Suppressor macrophage treated with lipopolysaccharide for 1 hour (primary cell): ENCODE measurements at places on chromosomes 16 and 17.
A peak's percentile ranks its signal among the peaks of the same experiment; 100 is the strongest.

DNA sequence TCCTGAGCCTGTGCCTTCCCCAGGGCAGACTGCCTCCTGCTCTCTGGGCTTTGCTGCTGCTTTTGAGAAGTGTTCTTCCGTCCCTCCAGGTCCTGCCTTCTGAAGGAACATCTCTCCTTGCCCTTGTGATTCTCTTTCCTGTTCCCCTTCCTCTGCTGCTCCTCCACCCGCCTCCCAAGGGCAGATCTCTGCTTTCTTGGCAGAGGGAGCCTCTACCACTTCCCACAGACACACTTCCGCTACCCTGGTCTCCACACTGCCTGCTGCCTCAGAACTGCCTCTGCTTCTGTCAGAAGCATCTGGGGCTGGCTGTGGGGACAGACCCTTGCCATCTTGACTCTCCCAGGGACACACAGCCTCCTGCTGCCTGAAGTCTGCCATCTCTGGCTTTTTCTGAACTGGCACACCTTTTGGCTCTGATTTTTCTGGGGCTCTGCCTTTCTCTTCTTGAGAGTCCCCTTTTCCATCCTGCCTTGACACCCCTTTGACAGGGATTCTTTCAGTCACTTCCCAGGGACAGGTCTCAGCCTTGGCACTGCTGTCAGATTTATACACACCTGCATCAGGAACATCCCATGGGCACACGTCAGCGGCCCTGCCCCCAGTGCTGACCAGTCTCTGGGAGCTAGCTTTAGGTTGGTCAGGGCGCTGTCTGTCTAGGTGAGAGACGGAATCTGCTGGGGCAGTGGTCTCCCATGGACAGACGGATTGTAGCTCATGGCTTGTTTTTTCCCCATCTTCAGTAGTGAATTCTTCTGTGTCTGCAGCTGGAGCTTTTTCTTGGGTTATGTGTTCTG is 16.6 kb downstream of the GPR179 start:
- DNase-seq = peak; percentile 74

DNA sequence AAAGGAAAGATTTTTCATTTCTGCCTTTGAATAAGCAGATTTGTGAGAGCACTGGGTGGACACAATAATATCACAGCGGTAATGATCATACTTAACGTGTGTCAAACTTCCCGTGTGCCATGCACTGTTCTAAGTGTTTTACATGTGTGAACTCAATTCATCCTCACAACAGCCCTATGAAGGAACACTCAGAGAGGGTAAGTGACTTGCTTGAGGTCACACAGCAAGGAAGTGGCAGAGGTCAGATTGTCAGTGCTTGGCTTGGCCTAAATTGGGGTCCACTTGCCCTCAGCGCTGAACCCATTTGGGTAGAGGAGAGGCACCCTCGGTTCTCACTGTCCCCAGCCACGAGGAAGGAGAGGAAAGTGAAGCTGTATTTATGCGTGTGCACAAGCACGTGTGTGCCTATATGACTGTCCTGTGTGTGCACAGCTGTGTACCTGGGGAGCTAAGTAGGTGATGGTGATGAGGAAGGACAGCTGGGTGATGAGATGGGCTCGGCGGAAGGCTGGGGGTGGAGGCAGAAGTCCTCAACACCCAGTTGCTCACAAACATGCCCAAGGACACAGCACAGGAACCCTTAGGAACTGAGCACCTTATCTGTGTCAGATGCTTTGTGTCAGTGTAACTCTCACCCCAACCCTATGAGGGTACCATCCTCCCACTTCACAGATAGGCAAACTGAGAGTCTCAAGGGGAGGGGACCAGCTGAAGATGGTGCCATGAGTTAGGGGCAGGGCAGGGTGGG is 9.8 kb upstream of the ADGRG3 start:
- DNase-seq = no peak

DNA sequence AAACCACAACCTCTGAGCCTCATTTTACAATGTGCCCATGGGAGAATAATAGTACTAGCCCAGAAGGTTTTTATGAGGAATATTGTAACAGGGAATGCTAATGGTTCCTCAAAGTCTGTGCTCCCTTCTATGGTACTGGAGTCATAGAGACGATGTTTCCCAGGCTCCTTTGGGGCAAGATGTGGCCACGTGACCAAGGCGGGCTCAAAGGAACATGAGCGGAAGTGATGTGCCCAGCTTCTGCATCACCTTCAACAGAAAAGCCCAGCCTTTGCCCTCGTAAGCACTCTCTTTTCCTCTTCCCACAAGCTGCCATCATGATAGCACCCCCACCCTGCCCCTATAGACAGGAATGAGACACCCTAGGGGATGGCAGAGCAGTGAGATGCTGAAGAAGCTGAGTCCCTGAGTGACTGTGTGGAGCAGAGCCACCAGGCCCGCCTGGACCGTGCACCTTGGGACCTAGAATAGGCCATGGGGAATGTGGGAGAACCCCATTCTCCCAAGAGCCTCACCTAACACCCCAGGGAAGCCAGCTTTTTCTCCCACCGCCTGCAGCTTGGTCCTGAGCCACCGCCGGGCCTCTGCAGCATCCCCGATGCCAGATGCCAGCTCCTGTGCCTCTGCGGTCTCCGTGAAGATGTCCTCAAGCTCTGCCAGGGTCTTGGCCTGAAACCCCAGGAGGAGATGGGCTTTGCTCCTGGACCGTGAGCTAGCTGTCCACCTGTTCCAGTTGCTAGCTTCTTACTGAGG is 22.2 kb upstream of the PIK3R6 start:
- no peak for DNase-seq

- DNase-seq = peak; percentile 67
Measured at GRCh38 chr16:4572715-4573114, 16.6 kb downstream of the C16orf96 start.

DNA sequence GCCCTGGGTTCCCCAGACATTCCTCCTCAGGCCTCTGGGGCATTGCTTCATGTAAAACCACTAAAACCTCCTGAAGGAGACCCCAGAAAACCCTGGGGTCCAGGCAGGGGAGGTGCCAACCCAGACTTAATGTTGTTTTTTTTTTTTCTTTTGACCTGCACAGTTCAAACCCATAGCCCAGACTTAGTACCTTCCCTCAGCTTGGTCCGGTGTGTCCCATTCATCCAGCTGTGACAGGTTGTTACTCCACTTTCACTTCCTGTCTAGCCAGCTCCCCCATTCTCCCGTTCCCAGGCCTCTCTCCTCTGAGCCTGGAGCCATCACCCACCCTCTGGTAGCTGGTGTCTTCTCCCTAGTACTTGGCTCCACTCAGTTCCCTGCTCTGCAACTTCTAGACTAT is 4.8 kb downstream of the CDR2L start:
- no peak for DNase-seq

- DNase-seq = peak; percentile 76
Measured at GRCh38 chr17:13740686-13741085, 139.0 kb upstream of the HS3ST3A1 start.

DNA sequence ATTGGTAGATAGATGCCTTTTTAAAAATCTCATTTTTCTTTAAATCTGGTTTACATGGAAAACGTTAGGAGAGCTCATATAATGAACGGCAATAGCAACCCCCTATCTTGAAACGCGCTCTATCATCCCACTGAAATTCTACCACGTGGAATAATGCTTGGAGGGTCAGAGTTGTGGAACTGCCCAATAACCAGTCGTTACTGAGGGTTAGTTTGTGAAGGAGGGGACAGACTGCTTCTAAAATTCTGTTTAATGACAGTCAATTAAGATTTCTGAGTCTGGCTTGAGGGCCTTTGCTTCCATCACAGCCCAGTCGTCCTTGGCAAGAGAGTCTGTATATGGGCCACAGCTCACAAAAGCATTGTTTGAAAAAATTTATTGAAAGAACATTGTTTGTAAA is 482 bp downstream of the IRF8 start:
- DNase-seq = no peak

DNA sequence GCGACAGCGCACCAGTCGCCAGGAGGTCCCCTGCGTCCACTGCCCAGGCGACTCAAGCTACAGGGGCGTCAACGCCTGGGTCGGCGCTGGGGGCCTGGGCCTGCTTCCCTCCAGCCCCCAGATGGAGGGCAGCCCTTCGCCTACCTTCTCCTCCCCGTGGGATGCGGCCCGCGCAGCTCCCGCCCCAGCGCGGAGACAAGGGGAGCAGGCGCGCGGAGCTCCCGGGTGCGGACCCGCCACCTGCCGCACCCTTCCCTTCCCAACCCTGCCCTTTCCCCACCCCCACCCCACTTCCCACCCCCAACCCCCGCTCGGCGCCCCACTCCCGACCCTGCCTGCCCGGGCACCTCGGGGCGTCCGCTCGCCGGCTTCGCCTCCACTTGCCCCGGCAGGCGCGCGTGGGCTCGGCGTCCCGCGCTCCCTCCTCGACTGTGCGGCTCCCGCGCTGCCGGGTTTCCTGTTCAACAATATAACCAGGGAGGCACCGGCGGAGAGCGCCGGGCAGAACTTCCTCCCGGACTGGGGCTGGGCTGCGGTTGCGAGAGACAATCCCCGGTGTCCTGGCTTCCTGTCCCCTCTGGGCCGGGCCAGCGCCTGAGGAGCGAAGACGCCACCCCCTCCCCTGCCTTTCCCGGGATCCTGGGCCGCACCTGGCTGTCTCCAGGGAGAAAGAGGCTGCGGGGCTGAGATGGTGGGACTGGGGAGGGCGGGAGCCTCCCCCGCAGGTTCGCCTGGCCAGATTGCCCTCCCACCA is at the start of gene ARHGAP27:
ARHGAP27 (minus strand) TSS at position 466 of the 754 bp plus-strand sequence. CDS start 2,591 bp downstream, outside the sequence.
- peak; percentile 63 for DNase-seq

GRCh38 chr16:64428463-64429113 is 693.3 kb downstream of the CDH11 start:
- no peak for DNase-seq

DNA sequence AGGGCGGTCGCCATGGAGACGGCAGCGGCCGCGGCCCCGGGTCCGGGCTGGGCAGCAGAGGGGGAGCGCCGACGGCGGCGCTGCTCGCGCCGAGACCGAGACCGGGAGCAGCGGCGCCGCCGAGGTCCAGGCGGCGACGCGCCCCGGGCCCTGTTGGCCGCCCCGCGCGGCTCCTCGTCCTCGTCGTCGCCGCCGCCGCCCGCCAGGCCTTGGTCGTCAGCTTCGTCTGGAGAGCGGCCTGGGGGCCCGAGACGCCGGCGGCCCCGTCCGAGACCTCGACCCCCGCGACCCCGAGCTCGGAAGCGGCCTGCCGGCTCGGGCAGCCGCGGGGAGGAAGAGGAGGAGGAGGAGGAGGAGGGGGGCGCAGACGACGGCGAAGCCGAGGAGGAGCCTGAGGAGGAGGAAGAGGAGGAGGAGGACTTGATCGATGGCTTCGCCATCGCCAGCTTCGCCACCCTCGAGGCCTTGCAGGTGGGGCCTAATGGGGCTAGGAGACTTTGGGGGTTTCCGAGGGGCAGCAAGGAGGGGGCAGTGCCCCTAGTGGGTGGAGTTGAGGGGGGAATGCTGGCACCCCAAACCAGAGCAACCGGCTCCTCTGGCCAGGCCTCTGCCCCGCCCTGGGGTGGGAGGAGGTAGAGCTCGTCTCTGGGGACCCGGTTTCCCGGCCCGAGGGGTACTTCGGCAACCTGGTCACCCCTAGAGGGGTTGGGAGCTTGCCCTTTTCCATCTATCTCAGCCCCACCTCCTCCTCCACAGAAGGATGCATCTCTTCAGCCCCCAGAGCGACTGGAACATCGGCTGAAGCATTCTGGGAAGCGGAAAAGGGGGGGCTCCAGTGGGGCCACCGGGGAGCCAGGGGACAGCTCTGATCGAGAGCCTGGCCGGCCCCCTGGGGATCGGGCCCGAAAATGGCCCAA is 1.5 kb downstream of the FBRS start:
- DNase-seq = peak; percentile 22

DNA sequence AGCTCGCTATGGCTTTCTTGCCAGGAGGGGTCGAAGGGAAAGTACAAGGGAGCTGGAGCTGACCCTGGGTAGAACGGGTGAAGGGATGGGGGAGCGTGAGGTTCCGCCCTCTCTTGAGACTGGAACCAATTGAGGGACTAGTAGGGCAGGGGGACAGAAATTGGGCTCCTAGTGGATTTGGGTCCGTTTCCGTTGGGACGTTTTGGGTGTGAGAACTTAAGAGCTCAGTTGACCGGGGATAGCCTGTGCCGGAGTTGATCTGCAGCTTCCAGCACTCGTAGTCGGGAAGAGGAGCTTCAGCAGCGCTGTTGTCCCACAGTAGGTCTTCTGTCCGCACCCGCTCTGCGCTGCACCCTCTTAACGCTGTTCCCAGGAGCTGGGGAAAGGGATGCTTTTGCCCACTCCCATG is 481 bp downstream of the CNTROB start:
- DNase-seq = peak; percentile 31
